Thyroid gland (tissue), 4 donors: ENCODE measurements at places on chromosomes 16 and 17. TPM values are rescaled to one million over a fixed set of nuclear protein-coding genes. Genes with fewer than 3 reads are reported as not detected.

- no peaks in the 10 kb centered on the region for H3K27me3 ChIP-seq
- no peaks in the 10 kb centered on the region for H3K4me1 ChIP-seq
- H3K36me3 ChIP-seq, result no peaks in the 10 kb centered on the region
- H3K27ac ChIP-seq, result no peak overlapping the region
- H3K4me3 ChIP-seq, result no peak overlapping the region
Measured at GRCh38 chr16:71610447-71610846, 15.5 kb upstream of the MARVELD3 start.

DNA sequence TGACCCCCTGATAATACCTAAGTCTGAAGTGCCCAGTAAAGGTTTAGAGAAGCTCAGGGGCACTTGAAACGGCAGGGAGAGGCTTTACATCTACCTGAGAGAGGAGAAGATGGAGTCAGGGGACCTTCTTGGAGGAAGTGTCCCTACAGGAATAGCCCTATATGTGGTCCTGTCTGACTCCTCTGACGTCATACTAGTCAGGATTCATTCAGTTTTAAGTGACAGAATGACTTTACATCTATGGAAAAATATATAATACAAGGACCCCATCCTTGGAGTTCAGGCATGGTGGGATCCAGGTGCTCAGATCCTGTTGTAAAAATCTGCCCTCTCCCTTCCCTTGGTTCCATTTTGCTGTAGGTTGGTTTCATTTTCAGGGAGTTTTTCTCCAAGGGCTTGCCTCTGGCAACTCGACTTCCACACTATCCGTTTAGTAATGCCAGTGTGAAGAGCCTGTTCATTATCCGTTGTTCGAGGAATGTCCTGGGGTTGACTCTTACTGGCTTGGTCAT, 205.6 kb downstream of the IRF8 start:
- no peak for DNase-seq
- H3K27ac ChIP-seq, result no peak overlapping the region
- no peaks in the 10 kb centered on the region for H3K27me3 ChIP-seq
- no peak overlapping the region for H3K4me3 ChIP-seq
- no peaks in the 10 kb centered on the region for H3K4me1 ChIP-seq

- peaks cover 36% of the 10 kb centered on the region for H3K4me1 ChIP-seq
- H3K27ac ChIP-seq, result peak overlapping the region; percentile 84
- no peaks in the 10 kb centered on the region for H3K27me3 ChIP-seq
- no peak overlapping the region for H3K4me3 ChIP-seq
- no peaks in the 10 kb centered on the region for H3K36me3 ChIP-seq
Measured at GRCh38 chr17:29181226-29181625, 1.0 kb upstream of the MYO18A start.

Gene DNAJA2
- total RNA-seq, result 55.6 TPM

Gene BAIAP3
- total RNA-seq, result 3.0 TPM
